Activated CD4-positive, alpha-beta T cell treated with anti-CD3 and anti-CD28 coated beads, Interleukin-2, Interleukin-6, amounts not matched to agents 100 ng/mL and 50 ng/mL, durations not matched to agents 16 hours and 8 hours (primary cell): ENCODE measurements at places on chromosomes 5 and 9.

- no peak for DNase-seq
These were observed 139.5 kb downstream of the RGS3 start for GRCh38 chr9:113603048-113603375.

DNA sequence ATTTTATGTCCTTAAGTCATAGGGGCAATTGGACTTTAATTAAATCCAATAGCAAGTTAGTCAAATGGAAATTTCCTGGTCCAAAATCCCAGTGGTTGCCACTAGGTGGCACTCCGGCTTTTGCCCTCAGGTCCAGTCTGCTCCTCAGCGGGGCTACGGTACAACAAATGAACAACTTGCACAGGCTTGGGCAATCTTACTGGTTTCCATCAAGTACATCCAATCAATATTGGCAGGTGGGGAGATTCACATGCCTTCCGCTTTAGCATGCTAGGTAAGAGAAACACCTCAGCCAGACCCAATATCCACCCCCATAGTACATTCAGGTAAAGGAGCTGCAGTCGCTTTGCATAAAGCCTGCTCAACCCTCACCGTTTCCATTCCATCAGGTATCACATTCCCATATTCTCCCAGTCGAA is 6.3 kb upstream of the MXD3 start:
- DNase-seq, result peak; percentile 82

- DNase-seq, result no peak
These were observed 143.7 kb downstream of the TRIO start for GRCh38 chr5:14286574-14287421.

DNA sequence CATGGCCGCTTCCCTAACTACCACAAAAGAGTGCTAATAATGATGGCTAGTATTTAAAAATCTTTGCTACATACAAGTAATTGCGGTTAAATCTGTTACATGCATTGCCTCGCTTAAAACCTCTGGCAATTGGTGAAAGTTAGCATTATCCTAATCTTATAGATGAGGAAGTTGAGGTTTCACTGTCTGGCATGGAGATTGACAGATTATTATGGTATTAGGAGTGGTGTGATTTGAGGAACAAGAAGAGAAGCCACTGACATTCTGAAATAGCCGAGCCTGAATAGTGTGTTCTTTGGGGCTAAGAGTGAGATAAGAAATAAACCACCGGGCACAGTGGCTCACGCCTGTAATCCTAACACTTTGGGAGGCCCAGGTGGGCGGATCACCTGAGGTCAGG is 45.3 kb upstream of the DPYSL3 start:
- no peak for DNase-seq

- DNase-seq, result no peak
These were observed 1267.5 kb upstream of the CDH9 start for GRCh38 chr5:28305891-28306290.

GRCh38 chr9:89558948-89559347 is 45.9 kb upstream of the GADD45G start:
- DNase-seq, result no peak
